CMK (cell line): ENCODE measurements at places on chromosomes 12 and 14.

GRCh38 chr12:2631653-2632350, 163.0 kb upstream of the FKBP4 start:
- DNase-seq = no peak

DNA sequence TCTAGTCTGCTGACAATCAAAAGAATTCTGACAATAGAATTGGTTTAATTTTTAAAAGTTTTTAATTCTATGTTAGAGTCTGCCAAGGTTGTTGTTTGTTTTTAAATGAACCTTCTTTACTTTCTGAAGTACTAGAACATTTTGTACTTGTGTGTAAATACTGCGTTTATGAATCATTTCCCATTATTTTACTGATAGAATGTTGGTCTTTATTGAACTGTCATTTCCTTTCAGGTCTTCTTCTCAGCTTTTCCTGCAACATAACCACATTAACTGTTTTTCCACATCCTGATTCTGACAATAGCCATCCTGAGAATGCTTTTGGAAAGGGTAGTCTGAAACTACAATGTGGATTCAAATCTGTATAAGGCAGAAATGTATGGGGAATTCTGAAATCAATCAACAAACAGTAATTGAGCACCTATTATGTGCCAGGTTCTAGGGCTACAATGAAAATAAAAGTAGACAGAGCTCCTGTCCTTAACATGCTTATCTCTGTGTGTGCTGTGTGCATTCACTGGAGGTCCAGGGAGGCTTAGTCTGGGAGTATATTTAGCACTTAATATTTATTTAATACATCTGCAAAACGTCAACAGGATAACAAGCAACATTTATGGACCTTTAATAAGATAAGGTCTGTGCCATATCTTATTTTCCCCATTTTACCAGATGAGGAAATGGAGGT, 73.1 kb upstream of the SLC38A2 start:
- DNase-seq = no peak

DNA sequence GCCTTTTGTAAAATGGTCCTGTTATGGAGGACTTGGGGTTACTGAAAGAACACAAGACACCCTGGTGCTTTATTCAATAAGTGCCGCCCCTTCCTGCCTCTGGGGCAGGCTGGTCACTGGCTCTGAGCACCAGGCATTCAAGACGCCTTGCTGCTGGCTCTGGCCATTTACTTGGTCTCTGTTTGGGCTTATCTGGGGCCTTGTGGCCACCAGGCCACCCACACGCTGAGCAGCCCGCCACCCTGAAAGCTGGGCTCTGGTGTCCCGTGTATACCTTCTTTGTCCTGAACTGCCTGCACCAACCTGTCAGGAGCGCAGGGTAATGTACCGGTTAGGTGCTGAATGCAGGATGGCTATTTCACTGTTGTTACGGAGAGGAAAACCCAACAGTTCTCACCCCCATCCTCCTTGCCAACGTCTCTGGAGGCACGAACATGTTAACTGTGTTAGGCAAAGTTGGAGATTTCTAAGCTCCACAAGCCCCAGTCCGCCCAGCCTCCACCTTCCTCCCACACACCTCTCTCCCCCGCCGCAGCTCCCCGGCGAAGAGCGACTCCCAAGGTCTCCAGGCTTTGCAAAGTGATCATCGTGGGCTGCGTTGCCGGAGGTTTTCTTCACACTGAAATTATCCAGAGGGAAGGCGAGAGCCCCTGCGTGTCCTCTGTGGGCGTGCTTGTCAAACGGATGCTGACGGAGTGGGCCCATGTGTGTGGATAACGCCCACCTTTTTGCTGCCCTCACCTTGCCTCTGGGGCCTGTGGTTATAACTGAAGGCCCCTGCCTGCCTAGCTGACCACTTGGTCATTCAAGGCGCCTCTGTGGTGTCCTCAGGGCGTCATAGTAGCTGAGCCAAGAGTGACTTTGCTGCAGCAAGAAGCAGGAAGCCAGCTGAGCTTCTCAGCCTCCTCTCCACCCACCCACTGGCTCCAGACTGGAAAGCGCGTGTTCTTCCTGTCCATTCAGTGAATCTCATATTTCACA, 18.8 kb upstream of the BEGAIN start:
- DNase-seq = no peak

DNA sequence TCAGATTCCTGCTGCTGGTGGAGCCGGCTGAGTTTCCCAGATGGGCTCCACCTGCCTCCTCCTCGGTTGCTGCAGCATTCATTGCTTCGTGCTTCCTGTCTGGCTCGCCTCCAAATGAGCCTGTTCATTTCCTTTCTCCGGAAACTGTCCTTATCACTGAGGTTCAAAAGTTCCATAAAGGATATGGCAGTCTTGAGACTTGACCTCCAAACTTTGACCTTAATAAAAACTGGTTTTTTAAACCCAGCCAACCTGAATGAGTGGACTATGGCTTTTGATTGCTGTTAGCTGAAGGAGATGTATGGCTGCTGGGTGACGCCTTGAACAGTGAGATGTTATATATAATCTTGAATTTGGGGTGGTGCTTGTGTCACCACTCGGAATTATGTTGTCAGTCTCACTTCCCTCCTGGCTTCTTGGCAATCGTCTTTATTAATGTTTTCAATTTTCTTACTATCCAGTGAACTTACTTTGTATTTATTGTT, 62.7 kb downstream of the RASSF3 start:
- no peak for DNase-seq

- DNase-seq = no peak
Measured at GRCh38 chr12:68913682-68914081, 19.3 kb downstream of the CPM start.
